Lung (tissue), 17 donors: ENCODE measurements at places on chromosomes 12 and 14.
A peak's percentile ranks its signal among the peaks of the same experiment; 100 is the strongest.

DNA sequence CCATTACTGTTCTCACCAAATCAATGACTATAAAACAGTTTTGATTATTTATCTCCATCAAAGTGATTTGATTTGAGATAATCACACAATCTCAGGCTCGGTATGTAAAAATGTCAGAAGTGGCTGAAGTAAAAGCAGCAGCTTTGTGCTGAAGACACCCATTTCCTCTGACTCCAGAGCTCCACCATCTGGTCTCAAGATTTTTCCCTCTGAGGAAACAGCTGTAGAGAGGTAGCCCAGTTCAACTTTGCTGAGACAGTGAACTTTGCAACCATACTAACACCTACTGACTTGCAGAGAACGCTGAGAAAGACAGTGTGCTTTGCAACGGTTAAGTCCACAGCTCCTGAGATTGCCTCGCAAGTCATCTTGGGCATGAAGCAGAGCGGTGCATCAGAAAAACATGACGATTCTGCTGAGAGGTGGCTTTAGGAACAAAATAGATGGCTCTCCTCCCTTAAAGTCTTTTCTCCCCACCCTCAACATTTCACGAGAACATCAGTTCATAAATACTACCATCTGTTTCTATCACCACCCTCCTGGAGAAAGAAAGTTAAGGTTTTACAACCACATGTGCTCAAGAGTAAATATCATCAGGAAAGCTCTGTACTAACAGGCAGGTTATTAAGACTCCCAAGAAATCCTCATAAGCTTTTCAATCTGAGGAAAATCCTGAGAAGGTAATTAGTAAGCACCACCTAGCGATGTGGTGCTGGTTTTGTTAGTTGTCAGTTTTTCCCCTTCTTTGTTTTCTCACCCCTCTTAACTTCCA lies 34.8 kb downstream of the HIGD1C start:
- no peak overlapping the region for H3K27ac ChIP-seq
- no peaks in the 10 kb centered on the region for H3K27me3 ChIP-seq
- peaks cover 21% of the 10 kb centered on the region for H3K36me3 ChIP-seq
- peaks cover 7% of the 10 kb centered on the region for H3K4me1 ChIP-seq
- no peak overlapping the region for H3K4me3 ChIP-seq

DNA sequence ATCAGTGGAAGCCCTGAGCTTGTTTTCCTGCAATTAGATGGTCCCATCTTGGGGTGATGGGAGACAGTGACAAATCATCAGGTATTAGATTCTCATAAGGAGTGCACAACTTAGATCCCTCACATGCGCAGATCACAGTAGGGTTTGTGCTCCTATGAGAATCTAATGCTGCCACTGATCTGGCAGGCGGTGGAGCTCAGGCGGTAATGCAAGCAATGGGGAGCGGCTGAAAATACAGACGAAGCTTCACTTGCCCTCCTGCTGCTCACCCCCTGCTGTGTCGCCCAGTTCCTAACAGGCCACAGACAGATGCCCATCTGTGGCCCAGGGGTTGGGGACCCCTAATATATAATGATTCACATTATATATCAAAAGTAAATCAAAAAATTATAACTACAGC lies 258.8 kb upstream of the USP15 start:
- H3K36me3 ChIP-seq = no peaks in the 10 kb centered on the region
- H3K27ac ChIP-seq = no peak overlapping the region
- no peak overlapping the region for H3K4me3 ChIP-seq
- DNase-seq = no peak
- H3K4me1 ChIP-seq = no peaks in the 10 kb centered on the region

DNA sequence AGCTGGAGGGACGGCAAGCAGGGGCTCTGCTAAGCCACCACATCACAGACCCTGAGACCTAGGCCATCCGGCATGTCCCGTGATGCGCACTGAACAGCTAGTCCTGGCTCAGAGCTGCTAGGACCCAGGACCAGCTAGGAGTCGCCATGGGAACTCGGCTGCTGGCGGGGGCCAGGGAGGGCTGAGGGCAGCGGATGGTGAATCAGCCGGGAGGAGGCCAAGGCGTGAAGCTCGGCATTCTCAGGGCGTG lies 5.1 kb downstream of the AHNAK2 start:
- H3K27me3 ChIP-seq = peaks cover 2% of the 10 kb centered on the region
- H3K4me3 ChIP-seq = no peak overlapping the region
- H3K36me3 ChIP-seq = no peaks in the 10 kb centered on the region

GRCh38 chr12:21655591-21655990 lies 2.1 kb downstream of the LDHB start:
- peaks cover 18% of the 10 kb centered on the region for H3K4me1 ChIP-seq
- no peak overlapping the region for H3K27ac ChIP-seq
- no peaks in the 10 kb centered on the region for H3K27me3 ChIP-seq
- no peak overlapping the region for H3K4me3 ChIP-seq

- DNase-seq = peak; percentile 90
- peak overlapping the region; percentile 90 for H3K27ac ChIP-seq
- no peak overlapping the region for H3K4me3 ChIP-seq
- H3K36me3 ChIP-seq = no peaks in the 10 kb centered on the region
These were observed 12.3 kb downstream of the ZFP36L1 start for GRCh38 chr14:68780358-68781160.

GRCh38 chr12:101909646-101910045 lies 32.3 kb downstream of the DRAM1 start:
- H3K4me1 ChIP-seq = peaks cover 2% of the 10 kb centered on the region
- H3K27me3 ChIP-seq = no peaks in the 10 kb centered on the region
- no peak overlapping the region for H3K4me3 ChIP-seq
- DNase-seq = no peak
- H3K36me3 ChIP-seq = peaks cover 8% of the 10 kb centered on the region
- no peak overlapping the region for H3K27ac ChIP-seq

DNA sequence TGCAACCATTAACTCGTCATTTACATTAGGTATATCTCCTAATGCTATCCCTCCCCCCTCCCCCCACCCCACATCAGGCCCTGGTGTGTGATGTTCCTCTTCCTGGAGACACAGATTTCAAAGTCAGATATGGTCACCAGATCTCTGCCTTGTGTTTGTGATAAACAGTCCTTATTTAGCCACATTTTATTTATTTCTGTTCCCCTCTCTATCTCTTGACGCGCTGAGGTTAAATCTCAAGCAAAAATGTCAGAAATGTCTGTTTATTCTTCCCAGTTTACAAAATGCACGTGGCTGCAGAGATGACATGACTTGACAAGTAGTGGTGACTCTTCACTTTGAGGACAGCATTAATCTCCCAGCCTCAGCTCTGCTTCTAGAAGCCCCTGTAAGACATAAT lies 11.5 kb upstream of the RASSF3 start:
- no peaks in the 10 kb centered on the region for H3K36me3 ChIP-seq
- no peak overlapping the region for H3K4me3 ChIP-seq
- H3K4me1 ChIP-seq = no peaks in the 10 kb centered on the region
- H3K27me3 ChIP-seq = no peaks in the 10 kb centered on the region
- no peak overlapping the region for H3K27ac ChIP-seq

DNA sequence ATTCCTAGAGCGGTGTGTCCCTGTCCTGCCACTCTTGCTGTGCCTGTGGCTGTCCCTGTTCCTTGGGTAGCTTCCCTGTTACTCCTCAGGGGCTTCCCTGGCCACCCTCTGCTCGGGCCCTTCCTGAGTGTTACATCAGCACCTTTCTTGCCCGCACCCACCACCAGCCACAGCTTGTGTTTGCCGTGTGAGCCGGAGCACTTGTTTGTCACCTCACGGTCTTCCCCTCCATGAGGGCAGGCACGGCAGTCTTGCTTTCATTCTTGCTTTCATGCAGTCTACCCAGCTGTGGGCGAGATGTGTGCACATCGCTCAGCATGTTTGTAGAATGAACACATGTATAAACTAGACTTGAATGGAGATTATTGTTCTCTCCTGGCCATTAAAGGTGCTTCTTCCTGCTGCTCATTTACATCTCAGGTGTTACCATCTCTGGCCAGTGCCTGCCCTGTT lies 42.0 kb downstream of the TRAF3 start:
- H3K27ac ChIP-seq = peak overlapping the region; percentile 70
- DNase-seq = no peak
- H3K27me3 ChIP-seq = no peaks in the 10 kb centered on the region
- H3K4me3 ChIP-seq = no peak overlapping the region
- no peaks in the 10 kb centered on the region for H3K36me3 ChIP-seq
- H3K4me1 ChIP-seq = peaks cover 13% of the 10 kb centered on the region

GRCh38 chr12:3002646-3003045 lies 43.4 kb downstream of the TEAD4 start:
- H3K4me1 ChIP-seq = no peaks in the 10 kb centered on the region
- no peaks in the 10 kb centered on the region for H3K27me3 ChIP-seq
- no peaks in the 10 kb centered on the region for H3K36me3 ChIP-seq
- no peak overlapping the region for H3K4me3 ChIP-seq
- H3K27ac ChIP-seq = no peak overlapping the region
